ENCODE measurements at places on chromosomes 12 and 14. TPM values are rescaled to one million over a fixed set of nuclear protein-coding genes. Genes with fewer than 3 reads are reported as not detected.

OR8S1 gene
- not detected for total RNA-seq

DNA sequence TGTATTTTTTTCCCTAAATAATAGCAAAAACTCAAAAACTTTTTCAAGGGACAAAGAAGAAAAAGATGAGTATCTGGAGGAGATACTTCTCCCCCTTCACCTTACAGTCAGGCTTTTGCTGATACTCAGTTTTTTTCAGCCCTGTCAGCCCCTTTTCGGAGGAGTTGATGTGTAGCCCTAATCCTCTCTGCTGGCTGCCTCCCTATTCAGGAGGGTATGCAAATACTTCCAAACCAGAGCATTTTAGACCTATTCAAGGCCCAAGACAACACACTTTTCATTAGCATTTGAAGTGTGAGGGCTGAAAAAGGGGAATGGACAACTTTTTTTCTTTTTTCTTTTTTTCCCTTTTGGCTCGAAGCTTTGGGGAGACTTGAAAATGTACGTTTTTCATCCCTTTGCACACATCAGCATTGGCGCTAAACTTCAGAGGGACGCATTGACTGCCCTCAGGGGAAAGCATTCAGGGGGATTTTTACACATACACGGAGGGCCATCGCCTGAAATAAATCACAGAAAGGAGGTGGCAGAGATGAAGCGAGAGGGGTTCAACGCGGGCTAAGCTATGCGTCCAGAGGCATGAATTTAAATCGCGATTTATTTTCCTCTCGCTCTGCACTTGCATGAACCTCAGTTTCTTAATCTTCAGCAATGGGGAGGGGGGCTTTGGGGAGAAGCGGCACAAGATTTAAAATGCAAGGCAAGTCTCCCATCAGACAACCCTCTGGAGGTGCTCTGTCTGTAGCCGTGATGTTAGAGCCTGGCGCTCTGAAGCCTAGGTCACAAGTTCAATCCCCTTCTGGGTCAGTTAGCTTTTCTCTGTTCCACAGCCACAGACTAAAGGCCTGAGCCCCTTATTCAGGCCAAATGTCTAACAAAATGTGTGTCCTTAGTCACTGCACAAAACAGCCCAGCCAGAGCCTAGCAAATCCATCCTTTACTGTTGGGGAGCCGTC, 86.3 kb downstream of the ASCL1 start:
- DNase-seq, result no peak

GRCh38 chr14:47149326-47149725, 497.7 kb upstream of the RPL10L start:
- no peak for DNase-seq

GRCh38 chr12:77339610-77340009, 274.2 kb upstream of the E2F7 start:
- no peak for DNase-seq

FLRT2 gene
- 26.8 TPM for total RNA-seq

DNA sequence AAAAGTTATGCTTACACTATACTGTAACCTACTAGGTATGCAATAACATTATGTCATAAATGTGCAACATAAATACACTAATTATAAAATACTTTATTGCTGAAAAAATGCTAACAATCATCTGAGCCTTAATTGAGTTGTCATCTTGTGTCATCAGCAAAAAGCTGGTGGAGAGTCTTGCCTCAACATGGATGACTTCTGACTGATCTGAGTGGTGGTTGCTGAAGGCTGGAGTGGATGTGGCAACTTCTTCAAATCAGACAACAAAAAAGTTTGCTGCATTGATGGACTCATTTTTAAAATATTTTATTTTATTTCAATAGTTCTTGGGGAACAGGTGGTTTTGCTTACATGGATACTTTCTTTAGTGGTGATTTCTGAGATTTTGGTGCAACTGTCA, 93.9 kb upstream of the AMN1 start:
- no peak for DNase-seq

DNA sequence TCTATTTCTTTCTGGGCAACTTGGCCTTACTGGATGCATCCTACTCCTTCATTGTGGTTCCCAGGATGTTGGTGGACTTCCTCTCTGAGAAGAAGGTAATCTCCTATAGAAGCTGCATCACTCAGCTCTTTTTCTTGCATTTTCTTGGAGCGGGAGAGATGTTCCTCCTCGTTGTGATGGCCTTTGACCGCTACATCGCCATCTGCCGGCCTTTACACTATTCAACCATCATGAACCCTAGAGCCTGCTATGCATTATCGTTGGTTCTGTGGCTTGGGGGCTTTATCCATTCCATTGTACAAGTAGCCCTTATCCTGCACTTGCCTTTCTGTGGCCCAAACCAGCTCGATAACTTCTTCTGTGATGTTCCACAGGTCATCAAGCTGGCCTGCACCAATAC, 5.3 kb downstream of the OR4N5 start:
- no peak for DNase-seq

GRCh38 chr14:98822917-98823316, 449.1 kb downstream of the BCL11B start:
- DNase-seq, result no peak

- peak; percentile 75 for DNase-seq
These were observed 624 bp downstream of the RIN3 start for GRCh38 chr14:92513966-92514843.

DNA sequence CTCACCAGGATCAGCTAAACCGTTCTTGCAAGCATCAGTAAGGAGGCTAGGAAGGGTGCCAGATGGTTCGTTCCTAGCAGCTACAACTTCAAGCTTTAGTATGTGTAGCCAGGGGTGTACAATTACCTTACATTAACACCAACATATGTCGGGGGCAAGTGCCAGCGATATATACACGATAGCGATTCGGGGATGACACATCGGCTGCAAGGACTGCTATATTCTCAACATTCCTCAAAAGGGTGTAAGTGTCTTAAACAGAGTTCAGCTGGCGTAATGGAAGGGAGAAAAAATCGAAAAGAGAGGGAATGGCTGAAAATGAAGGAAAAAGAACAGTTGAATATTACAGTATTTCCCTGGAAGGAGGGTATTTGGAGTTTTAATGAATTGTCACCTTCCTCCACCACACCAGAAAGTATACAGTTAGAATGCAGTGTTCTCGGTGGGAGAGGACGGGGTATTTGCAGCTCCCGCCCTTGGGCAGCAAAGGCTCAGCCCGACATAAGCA, 545 bp downstream of the LIMA1 start:
- DNase-seq, result no peak

GRCh38 chr12:38328306-38328895, 11.8 kb downstream of the ALG10B start:
- DNase-seq, result no peak

- no peak for DNase-seq
These were observed 9.4 kb downstream of the DIABLO start for GRCh38 chr12:122216445-122216844.

DNA sequence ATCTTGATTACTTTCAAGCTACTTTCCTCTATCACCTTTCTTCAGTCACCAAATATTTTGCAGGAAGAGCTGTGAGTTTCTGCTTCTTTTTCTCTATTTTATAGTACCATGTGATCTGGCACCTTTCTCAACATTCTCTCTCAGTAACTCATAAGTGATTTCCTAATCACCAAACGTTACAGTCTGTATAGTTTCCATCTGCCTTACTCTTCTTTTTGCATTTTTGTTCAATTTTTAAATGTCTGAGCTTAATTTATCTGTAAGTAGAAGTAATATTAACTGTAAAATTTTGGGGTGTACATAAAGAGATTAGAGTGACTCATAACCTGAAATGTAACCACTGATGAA, 422.1 kb upstream of the SYT1 start:
- DNase-seq, result no peak

DNA sequence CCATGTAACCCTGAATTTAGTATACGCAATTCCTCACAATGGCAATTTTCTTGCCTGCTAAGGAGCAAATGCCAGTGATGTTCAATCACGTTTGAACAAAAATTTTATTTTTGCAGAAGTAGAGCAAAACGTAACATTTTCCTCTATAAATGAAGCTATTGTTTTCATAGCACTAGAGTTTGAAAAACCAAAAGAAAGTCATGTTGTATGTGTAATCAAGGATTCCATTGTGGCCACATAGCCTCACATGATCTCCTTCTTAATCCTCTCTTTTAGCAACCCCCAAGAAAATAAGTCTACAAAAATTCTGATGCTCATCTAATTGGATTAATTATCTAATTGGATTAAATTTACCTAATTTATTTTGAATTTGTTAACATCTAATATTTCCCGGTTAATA, 1217.4 kb upstream of the FLRT2 start:
- DNase-seq, result no peak

- no peak for DNase-seq
These were observed 167.7 kb upstream of the PLXNC1 start for GRCh38 chr12:93980711-93981110.

- DNase-seq, result no peak
These were observed 199.9 kb downstream of the CCDC91 start for GRCh38 chr12:28390206-28390605.

DNA sequence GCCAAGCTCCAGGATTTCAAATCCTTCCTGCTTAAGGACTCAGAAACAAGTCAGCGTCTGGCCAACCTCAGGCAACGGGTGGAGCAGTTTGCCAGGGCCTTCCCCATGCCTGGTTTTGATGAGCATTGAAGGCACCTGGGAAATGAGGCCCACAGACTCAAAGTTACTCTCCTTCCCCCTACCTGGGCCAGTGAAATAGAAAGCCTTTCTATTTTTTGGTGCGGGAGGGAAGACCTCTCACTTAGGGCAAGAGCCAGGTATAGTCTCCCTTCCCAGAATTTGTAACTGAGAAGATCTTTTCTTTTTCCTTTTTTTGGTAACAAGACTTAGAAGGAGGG, 4.7 kb downstream of the SHMT2 start:
- no peak for DNase-seq

- DNase-seq, result no peak
These were observed 42.1 kb upstream of the FAM222A start for GRCh38 chr12:109671502-109671901.

DNA sequence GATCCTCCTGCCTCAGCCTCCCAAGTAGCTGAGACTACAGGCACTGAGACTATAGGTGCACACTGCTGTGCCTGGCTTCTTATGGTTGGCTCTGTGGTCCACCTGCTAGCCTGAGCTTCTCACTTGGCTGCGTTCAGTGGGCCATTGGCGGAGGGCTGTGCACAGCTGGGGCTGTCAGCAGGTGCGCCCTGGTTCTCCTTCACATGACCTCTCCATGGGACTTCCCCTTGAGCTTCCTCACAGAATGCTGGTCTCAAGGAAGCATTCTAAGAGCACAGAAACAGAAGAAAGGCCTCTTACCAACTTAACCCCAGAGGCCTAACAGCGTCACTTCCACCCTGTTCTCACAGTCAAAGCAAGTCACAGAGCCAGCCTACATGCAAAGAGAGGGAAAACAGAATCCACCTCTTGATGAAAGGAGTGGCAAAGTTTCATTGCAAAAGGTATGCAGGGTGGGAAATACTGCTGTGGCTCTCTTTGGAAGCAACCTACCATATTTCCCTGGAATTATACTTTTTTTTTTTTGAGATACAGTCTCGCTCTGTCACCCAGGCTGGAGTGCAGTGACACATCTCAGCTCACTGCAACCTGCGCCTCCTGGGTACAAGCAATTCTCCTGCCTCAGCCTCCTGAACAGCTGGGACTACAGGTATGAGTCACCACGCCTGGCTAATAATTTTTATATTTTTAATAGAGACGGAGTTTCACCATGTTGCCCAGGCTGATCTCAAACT, 9.3 kb downstream of the RILPL2 start:
- DNase-seq, result no peak

STAC3 gene
- total RNA-seq, result 8.8 TPM

GRCh38 chr12:50166799-50167048, 445 bp downstream of the CERS5 start:
- DNase-seq, result no peak

CMTM5 gene
- 0.40 TPM for total RNA-seq

- no peak for DNase-seq
These were observed 67.7 kb downstream of the DIO3 start for GRCh38 chr14:101628975-101629374.

- DNase-seq, result no peak
These were observed 21.4 kb upstream of the PPP4R4 start for GRCh38 chr14:94152676-94153075.

ZNF385A gene
- 8.8 TPM for total RNA-seq

DNA sequence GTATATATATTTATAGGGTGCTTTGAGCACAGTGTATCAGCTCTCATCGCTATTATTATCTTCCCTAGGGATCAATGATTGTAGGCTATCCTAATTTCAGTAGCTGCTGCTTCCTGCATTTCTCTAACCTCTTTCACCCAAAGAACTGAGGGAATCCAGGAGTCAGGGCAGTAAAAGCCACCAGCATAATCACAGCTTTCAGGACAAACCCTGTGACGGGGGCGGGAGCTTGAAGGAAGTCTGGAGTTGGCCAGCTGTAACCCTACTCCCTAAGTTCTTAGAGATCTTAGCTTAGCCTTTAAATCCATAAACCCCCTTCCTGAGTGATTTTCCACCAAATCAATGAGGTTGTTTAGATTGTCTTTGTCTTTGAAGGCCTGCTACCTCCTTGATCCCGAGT, 33.7 kb downstream of the FLVCR2 start:
- no peak for DNase-seq

DNA sequence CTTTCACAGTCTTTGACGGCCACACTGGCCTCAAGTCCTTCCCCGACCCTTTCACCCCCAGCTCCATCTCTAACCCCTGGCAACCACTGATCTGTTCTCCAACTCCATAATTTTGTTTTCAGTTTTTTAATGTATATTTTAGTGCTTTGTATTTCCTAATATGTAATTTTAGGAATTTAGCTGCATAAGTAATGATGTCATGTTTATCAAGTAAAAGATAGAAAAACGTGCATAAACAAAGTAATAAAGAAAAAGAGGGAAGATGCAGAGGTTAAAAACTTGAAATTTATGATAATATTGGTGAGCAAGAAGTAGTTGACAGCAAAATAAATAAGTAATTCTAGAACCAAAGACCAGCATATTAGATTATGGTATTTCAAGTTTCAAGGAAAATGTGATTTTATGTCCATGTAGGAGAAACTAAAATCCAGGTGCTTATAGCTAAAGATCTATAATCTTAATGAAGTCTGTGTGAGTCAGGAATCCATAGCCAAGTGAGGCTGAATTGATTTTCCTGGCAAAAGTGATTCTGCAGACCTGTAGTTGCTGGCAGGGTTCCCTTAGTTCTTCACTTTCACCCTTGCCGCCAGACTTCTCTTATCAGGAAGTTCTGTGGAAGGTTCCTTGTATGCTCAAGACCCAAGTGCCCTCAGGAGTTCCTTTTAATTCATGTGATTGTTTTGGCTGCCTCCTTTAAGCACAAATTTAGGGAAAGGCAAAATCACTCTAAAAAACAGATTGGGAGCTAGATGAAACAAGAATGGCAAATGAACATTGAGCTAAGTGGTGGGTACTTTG, 24.4 kb downstream of the FBXW8 start:
- no peak for DNase-seq

DNA sequence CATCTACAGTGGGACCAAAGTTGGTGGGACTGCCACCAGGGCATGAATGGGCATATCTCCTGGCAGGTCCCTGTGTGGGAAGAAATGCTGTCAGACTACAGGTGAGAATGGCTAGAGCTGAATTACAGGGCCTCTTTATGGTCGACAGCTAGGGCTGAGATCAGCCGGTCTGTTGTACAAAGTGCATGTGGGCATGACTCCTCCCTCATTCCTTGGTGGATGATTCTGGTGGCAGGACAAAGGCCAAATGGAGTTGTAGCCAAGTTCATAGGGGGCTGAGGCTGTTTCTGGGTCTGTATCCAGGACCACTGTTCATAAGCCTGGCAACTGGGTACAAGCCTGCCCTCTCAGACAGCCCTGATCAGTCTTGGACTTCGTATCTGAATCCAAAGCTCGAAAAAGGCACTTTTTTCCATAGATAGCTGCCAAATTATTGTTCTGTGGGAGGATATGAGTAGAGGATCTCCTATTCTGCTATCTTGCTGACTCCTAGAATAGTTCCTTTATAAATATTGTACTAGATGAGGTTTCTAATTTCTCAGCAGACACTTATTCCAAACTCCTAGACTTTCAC, 460.8 kb downstream of the TMEM117 start:
- no peak for DNase-seq
